ENCODE measurements at places on chromosomes 4 and X.

DNA sequence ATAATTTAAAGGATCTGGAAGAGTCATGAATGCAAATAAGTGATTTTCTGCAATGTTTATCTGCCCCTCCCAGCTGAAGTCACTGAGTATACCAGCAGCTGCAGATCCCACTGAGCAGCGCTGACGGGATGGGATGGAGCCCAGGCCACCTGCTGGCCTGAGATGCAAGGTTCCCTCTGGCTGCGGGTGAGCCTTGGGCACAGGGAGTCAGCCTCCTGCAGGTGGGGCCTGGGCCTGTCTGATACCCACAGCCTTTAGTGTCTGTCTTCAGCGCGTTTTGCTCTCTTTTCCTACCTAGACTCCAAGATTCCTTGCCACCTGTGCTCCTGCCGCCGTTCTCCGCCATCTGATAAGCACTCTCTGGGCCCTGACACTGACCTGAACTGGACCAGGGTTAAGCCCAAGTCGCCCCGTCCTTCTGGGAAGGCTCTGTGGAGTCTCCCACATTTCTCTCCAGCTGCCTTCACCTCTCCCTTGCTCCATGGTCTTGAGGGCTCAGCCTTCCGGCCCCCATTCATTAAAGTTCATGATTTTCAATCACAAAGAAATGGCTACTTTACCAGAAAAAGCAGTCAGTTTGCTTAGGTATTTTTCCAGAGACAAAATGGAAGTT lies 223.1 kb upstream of the FAT1 start:
- no peak for DNase-seq

DNA sequence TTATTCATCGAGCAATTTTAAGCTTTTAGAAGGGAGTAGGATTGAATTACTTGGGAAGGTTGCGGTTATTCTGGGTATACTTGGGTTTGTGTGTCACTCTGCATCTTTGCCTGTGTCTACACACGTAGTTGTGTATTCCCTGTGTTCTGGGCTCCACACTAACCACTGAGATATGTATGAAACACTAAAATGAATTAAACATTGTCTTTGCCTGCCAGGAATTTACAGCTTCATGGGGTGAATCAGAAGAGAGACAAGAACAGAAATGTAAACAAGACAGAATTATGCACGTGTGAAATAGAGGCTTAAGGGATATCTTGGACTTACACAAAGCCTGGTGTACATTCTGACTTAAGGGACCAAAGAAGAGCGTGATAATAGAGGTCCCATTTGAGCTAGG lies 228.5 kb downstream of the AFF2 start:
- no peak for DNase-seq

DNA sequence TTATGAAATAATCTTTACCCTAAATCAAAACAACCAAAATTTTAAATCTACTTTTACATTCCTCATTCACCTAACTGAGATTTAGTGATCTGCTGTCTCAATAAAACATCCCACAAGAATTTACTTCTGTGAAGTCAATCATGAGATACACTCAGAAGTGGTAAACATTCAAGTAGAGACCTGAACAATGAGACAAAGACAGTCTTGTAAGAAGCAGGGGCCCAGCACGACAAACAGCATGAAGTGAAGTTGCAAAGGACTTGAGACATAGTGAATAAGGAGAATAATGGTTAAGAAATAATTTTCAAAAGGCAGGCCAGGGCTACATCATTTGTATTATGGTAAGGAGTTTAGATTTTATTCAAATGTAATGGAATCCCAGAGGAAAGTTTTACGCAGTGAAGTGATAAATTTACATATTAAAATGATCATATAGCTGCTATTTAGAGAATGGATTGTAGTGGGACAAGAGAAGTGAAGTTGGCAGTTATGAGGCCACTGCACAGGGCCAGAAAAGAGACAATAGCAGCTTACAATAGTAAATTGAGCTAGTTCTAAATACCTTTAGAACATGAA lies 101.9 kb downstream of the MAB21L2 start:
- no peak for DNase-seq

GRCh38 chr4:25108556-25108955 lies 51.7 kb downstream of the SEPSECS start:
- DNase-seq: no peak

GRCh38 chrX:114017086-114017485 lies 566.8 kb upstream of the HTR2C start:
- DNase-seq: no peak

DNA sequence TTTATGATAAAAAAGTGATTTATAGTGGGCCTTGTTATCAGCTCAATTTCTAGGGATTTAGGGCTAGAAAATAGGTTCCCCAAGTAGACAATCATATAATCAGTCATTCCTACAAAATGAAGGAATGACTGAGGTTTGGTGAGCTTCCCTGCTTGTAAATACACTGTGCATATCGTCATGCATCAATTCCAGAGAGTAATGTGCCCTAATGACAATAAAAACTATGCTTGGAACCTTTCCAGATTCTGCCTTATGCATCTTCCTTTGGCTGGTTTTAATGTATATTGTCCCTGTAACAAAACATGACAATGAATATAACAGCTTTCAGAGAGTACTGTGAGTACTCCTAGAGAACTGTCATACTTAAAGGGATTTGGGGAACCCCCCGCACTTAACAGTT lies 1310.9 kb downstream of the PCDH7 start:
- no peak for DNase-seq

DNA sequence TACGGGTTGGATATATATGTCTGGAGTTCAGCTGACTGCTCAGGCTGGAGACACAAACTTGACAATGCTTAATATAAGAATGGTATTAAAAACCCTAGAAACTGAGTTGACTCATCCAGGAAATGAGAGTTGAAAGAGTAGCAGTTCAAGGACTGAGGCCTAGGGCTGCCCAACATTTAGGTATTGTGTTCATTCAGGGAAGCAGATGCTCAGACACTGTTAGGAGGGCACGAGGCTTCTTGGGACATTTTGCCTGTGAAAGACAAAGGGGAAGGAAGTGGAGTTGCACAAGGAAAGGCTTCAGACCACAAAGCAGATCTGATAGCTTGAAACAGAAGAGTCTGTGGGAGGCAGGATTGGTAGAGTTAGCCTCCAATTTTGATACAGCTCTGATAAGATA lies 52.0 kb upstream of the HS3ST1 start:
- no peak for DNase-seq

- peak; percentile 18 for DNase-seq
Measured at GRCh38 chrX:132737743-132738142, 220.7 kb downstream of the HS6ST2 start.

DNA sequence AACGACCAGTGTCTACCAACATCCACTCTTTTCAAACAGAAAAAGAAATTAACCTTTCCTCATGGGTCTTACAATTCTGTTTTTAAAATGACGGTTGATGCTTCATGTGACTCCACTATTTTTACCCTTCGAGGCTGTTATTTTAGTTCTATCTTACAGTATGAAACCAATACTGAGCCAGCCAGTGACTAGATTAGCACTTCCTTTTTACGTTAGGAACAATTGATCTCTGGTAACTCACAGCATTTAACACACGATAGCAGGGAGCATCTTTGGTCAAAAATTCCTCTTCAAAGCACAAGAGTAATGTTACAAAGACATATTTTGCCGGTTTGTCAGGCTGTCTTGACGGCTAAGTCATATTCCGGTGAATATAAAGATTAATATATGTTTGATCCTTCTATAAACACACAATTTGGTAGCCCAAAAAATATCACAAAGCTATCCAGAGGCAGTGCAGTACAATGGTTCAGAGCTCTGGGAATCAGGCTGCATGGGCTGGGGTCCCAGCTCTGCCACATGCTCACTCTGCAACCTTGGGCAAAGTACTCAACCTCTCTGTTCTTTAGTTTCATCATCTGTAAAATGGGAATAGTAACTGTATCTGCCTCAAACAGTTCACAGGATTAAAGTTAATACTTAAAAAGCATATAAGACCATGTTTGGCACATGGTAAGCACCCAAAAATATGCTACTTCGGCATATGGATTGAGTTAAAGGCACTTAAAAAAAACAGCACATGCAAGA lies 62.9 kb upstream of the TXK start:
- no peak for DNase-seq

DNA sequence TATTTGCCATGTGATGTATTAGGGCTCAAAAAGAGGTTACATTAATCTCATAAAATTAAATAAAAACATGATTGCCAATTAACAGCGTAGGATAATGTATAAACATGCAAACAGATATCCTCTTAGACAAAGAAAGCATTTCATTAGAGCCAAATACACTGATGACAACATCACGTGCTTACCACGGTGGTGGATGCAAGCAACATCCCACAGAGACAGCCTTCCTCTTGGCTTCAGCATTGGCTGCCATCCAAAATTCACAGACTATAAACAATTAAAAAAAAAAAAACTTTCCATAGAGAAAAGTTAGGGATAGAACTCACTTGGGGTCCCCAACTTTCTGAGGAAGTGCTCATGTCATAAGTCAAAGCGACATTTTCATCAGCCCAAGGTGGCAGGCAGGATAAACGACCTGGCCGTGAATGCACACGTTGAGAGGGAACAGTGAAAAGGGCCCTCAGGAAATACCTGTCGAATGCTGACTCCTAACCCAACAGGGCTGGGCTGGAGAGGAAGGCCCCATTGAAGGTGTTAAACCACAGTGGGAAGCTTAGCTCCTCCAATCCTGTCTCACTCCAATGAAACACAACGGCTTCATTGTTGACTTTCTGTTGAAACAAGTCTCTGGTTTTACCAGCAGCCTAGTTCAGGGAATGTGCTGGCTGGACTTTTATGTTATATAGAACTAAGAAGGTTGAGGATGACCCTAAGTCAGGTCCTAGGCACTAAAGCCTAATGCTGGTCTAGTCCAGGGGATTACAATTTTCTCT lies 48.4 kb downstream of the IDS start:
- DNase-seq: no peak

DNA sequence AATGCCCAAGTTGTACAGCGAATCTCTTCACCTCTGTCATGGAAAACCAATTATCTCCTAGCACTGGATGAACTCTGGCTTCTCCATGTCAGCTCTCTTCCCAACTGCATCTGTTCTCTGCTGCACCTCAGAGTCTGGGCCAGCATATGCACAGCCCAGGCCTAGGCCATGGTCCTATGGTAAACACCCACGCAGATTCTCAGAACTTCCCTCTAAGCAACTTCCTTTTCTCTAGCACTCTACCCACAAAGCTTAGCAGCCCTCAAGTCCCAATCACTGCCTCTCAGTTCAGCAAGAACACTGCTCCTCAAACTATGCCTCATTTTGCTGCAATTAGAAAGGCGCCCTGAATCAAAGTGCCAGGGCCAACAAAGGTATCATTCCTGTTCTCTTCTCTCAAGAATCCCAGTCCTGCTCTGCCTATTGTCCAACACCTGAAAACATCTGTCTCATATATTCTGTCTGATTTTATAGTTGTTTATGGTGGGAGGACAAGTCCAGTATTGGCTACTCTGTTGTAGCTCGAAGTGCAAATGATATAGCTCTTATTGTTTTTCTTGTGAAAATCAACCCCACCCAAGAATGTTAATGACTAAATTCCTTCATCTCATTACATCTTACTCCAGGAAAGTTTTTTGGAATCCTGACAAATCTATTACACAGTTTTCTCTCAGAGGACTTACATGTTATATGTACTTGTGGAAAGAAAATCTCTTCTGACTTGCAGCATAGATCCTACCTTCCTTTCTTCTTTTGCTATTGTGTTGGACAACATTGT lies 85.4 kb downstream of the DCHS2 start:
- DNase-seq: no peak

GRCh38 chr4:181976764-181977163 lies 266.4 kb upstream of the TENM3 start:
- DNase-seq: no peak

- DNase-seq: peak; percentile 2
Measured at GRCh38 chr4:148481636-148482035, 39.4 kb upstream of the NR3C2 start.

GRCh38 chr4:92265021-92265420 lies 38.7 kb upstream of the GRID2 start:
- no peak for DNase-seq

GRCh38 chr4:140697709-140698560 lies 58.2 kb downstream of the TBC1D9 start:
- DNase-seq: no peak

DNA sequence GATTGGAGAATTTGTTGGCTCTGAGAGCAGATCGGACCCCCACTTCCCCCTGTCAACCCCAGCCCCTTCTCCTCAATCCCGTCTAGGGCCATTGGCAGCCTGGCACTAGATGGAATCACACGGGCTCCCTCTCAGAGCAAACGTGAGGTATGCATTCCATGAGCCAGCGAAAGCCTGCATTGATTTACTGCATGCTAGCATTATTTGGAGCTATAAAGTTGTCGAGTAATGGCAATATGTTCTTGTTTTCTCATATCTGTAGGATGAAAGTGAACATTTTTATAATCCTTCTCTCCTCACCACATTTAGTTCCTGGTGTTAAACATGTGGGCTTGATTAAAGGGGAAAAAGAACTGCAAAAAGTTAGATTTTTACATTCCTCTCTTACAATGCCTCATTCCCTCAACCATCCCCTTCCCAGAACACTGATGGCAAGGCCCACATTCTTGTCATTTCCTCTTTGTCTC lies 159.2 kb downstream of the SPRY1 start:
- DNase-seq: no peak

DNA sequence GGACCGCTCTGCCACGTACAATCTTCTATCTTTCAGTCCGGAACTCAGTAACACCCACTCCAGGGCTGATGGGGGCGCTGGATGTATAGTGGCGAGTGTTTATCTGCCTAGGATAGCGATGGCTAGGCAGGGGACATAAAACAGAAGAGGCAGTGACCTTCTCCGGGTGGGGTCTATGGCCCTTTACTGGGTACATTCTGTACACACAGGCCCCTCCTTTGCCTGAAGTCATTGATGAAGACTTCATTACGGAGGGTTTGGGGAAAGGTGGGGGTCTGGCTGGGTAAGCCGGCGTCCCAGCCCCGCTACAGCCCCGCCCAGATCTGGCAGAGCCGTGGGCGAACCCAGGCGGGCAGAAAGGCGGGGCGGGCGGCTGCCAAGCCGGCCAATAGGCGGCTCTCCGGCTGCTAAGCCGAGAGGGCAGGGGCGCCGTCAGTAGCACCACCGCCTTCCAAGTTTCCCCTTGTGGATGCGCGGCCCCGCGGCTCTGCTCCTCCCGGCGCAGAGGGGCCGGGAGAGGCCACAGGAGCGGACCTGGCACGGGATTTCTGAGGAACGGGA lies at the start of gene CHST7:
TSS of gene CHST7 (plus strand) at position 435 of the 561 bp plus-strand sequence. CDS start 167 bp downstream, outside the sequence.
- peak; percentile 58 for DNase-seq
